Tibial artery (tissue), 4 donors: ENCODE measurements at places on chromosomes 1 and 21.
A peak's percentile ranks its signal among the peaks of the same experiment; 100 is the strongest.

- DNase-seq, result no peak
These were observed 92.8 kb downstream of the LYPLAL1 start for GRCh38 chr1:219266524-219266923.

DNA sequence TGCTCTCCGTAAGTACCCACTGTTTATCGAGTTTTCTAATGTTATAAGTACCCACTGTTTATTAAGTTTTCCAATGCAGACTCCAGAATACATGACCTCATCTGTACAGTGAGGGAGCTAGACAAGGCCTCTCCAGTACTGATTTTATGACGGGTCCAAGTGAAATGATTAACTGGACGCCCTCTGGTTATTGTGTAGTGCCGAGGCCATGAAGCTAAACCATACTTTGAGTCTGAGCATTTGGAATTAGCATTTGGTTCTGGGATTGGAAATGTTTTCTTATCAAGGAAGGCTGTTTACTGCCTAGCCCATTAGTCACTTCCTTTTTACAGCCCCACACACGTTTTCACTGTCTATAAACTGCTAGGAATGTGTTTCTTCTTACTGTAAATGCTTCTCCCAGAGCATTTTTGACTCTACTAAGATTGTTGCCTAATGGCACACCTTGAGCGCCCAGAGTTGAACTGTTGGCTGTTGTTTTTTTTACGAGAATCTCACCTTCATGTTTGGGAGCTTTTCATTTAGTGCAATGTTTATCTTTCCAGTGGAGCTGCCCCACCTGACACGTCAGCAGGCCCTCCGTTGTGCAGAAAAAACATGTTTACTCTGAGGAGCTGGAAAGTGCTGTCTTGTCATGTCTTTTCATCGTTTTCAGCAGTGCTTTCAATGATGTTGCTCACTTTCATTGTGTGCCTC, 26.9 kb downstream of the SPATA46 start:
- no peak for DNase-seq

- DNase-seq, result no peak
These were observed 1806.0 kb downstream of the MRPL39 start for GRCh38 chr21:23801292-23801691.

DNA sequence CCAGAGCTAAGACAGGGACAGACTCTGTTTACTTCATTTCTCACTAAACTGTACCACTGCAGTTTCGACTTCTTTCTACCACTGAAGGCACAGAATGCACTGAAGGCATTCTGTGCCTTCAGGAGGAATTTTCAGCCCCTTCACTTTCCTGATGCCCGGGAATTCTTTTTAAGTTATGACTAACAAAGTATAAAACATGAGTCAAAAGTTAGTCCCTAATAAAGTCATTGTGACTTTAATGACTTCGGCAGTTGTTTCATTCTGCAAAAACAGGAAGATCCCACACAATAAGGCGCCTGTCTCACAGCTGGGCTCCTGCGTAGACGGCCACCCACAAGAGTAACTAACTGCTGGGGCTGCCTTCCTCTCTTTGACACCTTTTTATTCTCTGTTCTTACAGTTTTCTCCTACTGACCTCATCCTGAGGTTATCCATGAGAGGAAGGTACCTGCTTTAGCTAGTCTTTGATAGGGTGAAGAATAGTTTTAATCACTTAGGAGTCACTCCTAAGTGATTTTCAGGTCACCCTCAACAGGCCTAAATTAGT, 183.9 kb upstream of the SGIP1 start:
- no peak for DNase-seq

- peak; percentile 54 for DNase-seq
These were observed 84.1 kb downstream of the RIPK4 start for GRCh38 chr21:41682719-41683179.
